ENCODE measurements at places on chromosomes 11 and 22.

GRCh38 chr11:65791719-65792213 lies 4.9 kb downstream of the OVOL1 start:
- DNase-seq: peak; percentile 77

DNA sequence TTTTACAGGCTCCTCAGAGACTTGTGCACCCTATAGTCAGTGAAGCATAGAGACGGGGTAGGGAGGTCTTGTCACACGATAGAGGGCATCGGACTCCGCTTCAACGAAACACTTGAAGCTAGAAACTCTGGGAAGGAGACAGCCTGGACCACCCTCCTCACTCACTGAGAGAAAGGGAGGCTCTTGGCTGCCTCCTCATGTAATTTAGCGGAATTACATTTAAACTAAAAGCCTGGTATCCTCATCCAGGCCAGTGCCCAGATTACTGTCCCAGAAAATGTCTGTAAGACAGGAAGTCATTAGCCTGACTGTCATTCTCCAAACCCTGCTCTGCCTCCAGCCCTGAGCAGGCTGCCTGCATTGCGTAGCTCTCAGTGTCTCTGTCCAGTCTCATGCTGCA lies 36.0 kb downstream of the TTLL1 start:
- no peak for DNase-seq

DNA sequence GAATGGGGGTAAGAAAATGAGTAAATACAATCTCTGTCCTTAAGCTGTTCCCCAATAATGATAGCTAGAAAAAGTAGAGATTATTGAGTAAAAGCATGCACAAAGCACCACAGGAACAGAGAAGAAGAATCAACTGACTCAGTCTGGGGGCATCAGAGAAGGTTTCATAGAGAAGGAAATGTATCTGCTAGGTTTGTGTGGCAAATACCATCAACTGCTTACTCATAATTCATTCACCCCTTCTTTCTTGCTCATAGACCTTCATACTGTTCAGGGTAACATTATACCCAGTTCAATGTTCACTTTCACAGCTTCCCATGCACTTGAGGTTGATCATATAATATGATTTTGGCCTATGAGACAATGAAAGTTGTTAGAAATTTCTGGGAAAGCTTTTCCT lies 85.2 kb upstream of the SCUBE2 start:
- no peak for DNase-seq

DNA sequence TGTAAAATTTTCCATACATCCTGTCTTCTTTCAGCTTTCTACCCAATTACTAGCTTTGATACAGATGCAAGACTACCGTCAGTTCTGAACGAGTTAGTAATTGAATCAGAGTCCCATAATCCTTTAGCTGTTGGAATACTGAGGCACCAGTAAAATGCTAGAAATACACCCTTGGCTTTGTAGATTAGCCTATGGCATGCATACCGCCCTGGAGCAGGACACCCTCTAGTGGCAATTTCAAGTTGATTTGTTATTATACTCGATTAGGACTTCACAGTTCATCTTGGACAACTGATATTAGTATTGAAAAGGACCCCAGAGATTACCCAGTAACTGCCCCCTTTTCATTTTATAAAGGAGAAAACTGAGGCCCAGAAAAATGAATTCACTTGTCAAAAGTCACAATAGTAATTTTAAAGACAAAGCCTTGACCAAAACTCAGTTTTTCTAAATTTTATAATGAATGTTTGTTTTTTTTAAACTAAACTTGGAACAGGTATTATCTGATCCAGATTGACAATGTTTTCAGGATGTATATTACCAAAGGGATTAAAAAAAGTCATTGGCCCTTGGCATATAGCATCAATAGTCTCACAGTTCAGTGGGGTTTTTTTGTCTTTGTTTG lies 72.6 kb downstream of the HIPK3 start:
- DNase-seq: peak; percentile 66

DNA sequence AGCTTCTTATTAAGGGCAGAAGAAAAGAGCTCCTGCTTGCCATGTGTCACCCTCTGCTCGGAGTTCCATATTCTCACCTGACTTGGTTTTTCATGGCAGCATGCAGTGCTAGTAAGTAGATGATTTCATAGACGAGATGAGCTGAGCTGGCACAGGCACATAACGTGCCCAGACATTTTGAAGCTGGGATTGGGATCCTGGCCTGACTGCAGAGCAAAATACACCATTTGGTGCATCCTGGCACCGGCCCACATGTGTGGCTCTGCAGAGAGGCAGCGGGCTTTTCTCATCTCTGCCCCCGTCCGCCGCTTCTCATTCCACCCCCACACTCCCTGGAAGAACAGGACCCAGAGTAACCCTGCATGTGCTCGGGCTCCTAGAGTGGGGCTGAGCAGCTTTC lies 24.8 kb downstream of the FAM118A start:
- no peak for DNase-seq

DNA sequence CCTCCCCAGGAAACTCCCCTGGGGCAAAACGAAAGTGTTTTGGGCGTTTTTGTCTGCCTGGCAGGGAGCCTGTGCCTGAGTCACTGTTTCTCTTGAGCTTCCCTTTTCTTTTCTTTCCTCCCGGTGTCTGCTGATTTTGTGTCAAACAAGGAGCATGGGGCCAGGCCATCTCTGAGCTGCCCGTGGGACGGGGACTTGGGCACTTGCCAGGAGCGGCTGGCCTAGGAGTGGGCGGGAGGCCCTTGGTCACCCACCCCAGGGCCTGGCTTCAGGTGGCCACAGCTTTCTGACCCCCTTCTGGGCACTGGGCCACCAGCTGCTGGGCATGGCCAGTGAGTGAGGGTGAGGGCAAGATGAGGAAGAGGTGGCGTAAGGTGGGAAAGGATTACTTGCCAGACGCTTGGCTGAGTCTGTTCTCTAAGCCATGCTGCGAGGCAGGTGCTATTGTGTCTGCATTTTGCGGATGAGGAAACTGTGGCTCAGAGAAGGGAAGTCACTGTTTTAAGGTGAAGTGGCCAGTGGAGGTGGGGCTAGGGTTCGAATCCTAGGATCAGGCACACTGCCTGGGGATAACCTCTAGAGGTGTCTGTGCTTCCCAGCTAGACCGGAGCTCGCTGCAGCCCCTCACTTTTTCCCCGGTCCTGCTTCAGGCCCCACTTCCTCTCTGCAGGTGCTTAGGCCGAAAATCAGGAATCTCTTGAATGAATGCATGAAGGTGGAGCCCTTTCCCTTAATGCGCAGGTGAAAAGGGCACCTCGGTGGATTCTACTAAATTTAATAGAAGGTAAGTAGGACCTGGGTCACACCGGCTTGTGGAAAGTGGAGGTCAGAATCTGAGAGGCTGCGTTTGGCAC lies 7.8 kb upstream of the NFAM1 start:
- peak; percentile 90 for DNase-seq

DNA sequence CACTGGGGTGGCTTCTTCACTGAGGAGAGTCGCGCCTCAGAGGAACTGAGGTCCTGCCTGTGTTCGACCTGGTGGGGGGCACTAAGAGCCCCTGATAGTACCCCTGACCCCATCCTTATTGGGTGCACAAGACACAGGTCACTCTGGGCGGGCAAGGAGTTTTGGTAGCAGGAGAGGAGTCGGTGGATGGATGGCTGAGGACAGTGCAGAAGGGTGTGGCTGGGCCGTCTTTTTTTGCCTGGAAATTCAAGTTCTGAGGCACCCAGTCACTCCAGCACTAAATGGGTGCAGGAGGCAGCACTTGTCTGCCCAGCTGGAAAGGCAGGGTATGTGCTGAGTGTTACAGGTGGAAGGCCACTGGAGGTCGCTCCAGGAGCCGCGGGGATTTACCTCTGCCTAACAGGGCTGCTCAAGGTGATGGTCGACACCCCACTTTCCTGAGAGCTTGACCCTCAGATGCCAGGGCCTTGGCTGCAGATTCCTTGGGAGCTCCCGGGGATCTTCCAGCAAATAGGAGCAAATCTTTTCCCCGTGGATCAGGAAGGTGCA lies 960 bp downstream of the TSSC4 start:
- DNase-seq: no peak

- DNase-seq: no peak
These were observed 86.4 kb downstream of the CDKN1C start for GRCh38 chr11:2798951-2799761.

- peak; percentile 89 for DNase-seq
These were observed 16.9 kb downstream of the IL17RA start for GRCh38 chr22:17101475-17102296.

DNA sequence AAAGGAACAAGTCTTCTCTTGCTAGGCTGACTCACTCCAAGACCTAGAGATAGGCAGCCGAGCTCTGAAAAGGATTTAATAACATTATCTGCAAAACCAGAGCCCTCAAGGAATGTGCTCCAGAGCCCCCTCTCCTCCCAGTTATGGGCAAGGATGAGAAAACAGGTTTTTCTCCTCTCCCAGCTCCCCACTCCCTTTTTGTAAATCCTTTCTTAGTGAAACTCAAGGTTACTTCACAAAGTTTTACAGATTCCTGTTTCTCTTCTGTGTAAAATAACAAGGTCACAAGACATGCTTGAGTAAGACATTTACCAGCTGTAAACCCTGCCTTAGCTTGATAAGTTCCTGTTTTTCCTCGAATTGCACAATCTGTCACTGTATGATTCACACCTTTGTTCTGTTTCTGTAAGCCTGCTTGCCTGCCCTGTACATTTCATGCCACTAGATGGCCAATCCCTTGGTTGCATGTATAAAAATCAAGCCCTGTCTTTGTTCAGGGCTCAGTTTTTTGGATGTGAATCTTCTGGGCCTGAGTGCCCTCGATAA lies 489.4 kb downstream of the KCNA4 start:
- peak; percentile 93 for DNase-seq

- no peak for DNase-seq
These were observed 45.0 kb downstream of the DLG2 start for GRCh38 chr11:85582111-85582510.

- no peak for DNase-seq
These were observed 53.2 kb downstream of the ALX4 start for GRCh38 chr11:44256673-44257291.

DNA sequence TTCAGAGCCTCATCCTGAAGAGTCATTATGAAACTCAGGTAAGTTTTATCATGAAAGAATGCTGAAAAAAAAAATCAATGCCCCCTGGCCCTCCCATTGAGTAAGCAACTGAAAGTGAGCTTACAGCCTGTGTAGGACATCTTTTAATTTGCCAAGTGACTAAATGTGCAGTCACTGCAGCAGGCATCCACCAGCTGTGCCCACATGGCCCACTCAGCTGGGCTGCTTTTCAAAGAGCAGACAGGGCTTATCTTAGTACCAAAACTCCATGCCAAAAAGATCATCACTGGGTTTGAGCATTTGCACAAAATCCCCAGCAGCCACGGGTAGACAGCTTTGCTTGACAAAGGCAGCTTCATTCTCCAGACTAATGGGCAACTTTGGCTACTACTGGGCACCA lies 709.7 kb downstream of the NTM start:
- no peak for DNase-seq

DNA sequence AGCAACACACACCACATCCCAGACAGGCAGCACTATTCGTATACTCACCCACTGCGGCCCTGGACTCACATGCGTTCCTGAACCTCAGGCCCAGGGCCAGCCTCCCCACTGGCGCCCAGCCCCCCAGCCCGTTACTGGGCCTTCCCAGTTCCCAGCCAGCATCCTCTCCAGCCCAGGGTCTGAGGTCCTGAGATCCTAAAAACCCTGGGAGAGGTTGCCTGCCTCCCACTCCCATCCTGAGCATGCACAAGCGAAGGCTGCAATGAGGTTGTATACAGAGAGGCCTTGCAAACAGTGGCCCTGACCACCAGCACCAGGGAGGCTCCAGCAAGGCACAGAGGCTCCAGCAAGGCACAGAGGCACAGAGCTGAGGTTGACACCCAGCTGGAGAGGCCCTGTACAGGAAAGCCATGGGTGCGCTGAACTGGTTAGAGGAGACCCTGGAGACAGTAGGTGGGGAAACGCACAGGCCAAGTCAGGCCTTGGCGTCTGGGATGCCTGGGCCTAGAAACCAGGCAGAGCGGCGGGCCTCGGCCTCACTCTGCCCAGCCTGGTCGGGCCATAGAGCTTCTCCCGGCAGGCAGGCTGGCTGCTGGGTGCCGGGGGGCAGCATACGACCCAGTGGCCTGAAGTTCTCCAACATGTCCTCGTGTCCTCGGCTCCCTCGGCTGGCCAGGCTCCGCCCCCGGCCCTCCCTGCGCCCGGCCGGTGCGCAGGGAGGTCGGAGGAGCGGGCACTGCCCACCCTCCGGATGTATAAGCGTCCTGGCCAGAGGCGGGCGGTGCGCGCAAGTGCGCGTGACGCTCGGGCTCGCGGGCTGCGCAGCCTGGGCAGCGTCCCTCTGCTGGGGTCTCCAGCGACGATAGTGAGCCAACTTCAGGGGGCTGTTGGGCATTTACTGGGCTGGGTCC lies 2.3 kb upstream of the TBX1 start:
- no peak for DNase-seq

GRCh38 chr11:10645212-10645795 lies 48.3 kb downstream of the IRAG1 start:
- DNase-seq: no peak

DNA sequence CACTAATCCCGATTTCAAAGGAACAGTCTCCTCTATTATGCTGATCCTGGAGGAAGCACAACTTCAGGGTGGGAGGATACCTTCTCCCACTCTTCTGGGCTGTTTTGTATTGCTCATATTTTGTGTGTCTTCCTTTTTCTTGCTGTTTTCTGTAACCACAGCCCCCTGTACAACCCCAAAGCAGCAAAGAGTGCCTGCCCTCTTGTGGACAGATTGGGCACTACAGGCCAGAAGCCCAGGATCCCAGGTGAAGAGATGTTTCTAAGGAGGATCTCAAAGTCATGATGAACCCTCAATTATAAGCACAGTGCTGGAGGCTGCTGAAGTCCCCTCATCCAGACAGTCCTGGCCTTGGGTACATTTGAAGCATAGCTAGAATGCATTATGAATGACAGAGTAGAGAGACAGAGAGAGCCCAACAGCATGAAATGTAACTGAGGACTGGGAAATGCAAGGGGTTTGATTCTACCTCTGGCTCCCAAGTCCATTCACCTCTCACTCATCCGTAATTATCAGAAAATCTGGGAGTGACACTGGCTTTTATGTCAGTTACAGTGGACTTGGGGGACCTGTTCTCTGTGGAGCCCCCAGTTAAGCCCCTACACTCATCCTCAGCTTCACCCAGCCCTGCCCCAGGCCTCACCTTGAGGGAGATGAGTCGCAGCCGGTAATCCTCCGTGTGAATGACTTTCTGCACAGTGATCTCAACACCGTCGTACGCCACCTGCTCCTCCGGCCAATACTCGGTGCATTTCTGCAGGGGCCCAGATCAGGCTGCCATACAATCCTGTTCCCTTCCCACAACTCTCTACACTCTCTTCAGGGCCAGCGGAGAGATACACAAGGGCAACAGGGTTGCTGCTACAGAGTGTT lies 6.2 kb upstream of the IGSF22 start:
- peak; percentile 55 for DNase-seq

- no peak for DNase-seq
These were observed 6.2 kb upstream of the RGL4 start for GRCh38 chr22:23684561-23685031.

DNA sequence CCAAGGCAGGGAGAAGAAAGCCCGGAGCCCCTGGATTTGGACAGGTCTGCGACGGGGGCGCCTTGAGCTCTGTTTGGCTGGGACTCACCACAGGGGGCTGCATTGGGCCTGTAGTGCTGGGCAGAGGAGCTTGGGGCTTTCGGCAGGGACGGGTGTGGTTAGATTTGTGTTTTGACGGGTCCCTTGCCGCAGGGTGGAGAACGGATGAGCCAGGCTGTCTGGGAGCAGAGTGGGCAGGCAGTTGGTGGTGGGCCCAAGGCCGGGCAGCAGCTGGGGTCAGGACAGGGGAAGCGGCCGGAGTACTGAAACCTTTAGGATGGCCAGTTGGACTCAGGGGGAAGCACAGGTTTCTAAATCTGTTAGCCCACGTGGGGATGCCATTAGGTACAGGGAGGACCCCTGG lies 13.4 kb downstream of the C11orf24 start:
- no peak for DNase-seq

- no peak for DNase-seq
These were observed 164.9 kb downstream of the MIAT start for GRCh38 chr22:26822313-26822712.

GRCh38 chr11:111349191-111349695 lies 29.8 kb downstream of the POU2AF1 start:
- no peak for DNase-seq

Data from suppressor macrophage treated with lipopolysaccharide for 4 hours (primary cell).